ENCODE measurements at places on chromosomes 5 and 9.

- peak; percentile 75 for DNase-seq
Observed at GRCh38 chr5:17831279-17831678, 197.0 kb downstream of the TAF11L14 start.

- DNase-seq: no peak
Observed at GRCh38 chr5:135396459-135397055, 2.5 kb downstream of the MACROH2A1 start.

DNA sequence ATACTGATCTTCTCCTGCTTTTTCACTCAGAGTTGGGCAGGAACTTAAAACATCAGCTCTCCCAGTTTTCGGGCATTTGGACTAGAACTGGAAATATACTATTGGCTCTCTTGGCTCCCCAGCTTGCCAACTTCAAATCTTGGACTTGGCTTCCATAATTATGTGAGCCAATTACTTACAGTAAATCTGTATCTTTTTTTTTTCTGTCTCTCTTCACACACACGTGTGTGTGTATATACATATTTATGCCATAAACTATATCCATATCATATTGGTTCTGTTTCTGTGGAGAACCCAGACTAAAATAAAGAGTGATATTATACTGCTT lies 379.6 kb upstream of the PRR16 start:
- peak; percentile 19 for DNase-seq

DNA sequence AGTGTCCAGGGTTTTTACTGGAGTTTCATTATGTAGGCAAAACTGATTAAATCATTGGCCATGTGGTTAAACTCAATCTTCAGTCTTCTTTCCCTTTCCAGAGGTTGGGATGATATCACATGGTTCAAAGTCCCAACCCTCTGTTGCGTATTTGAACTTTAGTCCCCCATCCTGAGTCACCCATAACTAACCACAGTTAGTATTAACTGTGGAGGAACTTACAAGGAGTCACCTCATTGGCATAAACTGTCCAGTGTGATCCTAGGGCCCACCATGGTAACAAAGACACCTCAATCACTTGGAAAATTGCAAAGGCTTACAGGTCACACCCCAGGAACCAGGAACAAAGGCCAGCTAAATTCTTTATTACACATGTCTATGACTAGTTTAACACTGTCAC lies 188.5 kb downstream of the COX7C start:
- DNase-seq: no peak

- DNase-seq: no peak
Observed at GRCh38 chr5:71701407-71701806, 17.7 kb upstream of the CARTPT start.

DNA sequence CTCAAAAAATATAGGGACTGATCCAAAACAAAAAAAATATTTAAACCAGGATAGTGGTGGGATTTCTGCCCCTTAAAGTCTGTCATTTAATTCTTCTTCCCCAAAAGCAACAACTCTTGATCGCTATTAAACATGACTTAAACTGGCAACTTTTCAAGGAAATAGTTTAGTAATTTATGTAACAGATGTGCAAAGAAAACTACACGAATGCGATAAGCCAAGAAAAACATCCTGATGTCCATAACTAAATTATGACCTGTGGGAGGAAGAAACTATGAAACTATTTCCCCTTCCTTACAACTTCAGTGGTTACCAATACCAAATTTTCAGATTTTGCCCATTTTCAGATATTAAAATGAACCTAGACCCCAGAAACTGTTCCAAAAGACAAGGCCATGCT lies 31.5 kb downstream of the CLINT1 start:
- DNase-seq: peak; percentile 42

GRCh38 chr5:32794086-32794485 lies 83.0 kb downstream of the NPR3 start:
- no peak for DNase-seq

DNA sequence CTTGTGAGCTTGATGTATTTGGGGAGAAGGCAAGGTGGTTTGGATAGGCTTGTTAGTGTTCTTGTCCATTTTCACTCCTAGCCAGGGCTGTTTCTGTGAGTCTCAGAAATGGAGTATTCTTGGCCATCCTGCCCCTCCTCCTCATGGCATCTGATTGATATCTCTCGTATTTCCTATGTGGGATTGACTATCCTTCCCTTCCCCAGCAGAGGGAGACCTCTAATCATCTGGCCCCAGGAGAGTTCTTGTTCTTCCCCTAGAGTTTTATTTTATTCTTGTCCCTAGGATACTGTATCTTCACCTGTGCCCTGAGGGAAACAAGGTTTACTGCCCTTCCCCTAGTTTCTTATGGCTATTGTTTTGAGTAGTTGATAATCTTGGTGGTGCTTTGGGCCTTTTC lies 114.4 kb downstream of the VPS13A start:
- DNase-seq: peak; percentile 3

- DNase-seq: peak; percentile 62
Observed at GRCh38 chr5:137375741-137376526, 123.2 kb downstream of the SPOCK1 start.

DNA sequence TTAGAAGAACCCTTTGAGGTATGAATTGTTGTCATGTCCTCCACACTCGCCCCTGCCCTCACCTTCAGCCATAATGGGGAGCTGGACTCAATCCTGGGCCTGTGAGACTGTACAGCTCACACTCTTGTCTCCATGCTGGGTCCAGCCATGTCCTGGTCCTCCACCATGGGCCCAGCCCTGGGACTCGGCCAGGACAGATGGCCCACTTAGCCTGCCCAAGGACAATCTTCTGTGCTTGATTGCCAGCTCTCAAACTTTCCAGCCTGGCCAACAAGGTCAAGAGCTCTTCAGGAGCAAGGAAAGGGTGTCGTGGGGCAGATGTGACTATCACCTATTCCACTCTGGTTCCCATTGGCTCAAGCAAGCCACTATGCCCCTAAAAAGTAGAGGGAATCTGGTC lies 90.8 kb downstream of the HRH2 start:
- no peak for DNase-seq

DNA sequence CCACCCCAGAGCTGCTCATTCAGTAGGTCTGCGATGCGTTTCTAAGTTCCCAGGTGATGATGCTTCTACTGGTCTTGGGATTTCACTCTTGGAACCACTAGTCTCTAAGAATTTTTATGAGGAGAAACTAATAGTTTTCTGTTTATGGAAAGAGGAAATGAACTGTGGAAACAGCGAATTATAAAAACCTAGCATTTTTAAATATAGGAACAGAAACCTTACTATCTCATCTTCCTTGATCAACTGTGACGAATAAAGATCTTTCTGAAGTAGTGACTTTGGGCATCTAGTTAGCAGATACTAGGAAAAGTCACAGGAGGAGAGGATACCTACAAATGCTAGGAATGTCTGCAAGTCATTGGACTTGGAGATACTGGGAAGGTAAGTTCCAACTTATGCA lies 376.8 kb upstream of the RFX3 start:
- DNase-seq: no peak

DNA sequence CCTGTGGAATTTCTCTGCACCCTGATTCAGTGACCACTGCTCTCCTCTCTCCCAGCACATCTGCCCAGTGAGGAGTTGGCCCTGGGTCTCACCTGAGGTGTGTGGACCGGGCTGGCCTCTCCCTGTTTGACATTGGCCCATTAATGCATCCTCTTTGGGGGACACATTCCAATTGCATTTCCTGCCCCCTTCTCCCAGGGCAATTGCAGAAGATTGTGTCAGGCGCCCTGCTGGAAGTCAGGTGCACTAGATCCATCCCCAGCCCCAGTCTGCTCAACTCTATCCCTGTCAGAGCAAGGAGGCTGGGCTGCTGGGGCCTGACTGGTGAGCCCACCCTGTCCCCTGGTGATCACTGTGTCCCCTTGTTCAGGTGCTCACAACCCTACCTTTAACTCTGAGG lies 84.5 kb downstream of the LMX1B start:
- DNase-seq: no peak

All from lung (tissue), 17 donors.